ENCODE measurements at places on chromosomes 11 and 22.

DNA sequence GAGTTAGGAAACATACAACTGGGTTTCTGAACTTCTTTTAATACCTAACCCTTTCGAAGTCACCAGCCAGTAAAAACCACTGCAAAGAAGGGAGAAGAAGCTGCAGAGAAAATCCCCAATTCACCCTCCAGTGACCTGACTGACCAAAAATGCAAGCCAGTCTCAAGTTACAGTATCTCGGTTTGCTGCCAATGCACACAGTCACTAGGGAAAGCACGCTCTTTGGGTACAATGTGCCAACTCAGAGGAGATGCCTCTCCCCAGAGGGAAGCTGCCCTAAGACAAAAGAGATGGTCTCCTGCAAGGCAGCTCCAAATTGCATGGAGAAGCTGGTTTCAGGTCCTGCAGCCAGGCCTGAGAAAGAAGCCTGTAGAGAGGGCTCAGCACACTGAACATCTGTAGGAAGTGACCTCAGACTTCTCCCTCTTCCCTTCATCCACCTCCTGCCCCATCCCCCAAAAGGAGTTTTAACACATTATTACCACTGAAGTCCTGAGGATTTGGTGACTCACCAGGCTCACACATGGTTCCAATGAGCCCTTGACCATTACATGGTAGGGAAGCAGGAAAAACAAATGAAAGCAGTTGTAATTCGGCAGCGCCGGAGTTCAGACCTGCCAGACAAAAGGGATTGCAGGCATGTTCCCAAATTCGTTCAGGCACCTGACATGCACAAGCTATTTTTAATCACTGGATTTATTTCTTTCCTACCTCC, 90.1 kb downstream of the ETS1 start:
- no peak for DNase-seq

- no peak for DNase-seq
Measured at GRCh38 chr22:23858484-23858815, 775 bp downstream of the SLC2A11 start.

DNA sequence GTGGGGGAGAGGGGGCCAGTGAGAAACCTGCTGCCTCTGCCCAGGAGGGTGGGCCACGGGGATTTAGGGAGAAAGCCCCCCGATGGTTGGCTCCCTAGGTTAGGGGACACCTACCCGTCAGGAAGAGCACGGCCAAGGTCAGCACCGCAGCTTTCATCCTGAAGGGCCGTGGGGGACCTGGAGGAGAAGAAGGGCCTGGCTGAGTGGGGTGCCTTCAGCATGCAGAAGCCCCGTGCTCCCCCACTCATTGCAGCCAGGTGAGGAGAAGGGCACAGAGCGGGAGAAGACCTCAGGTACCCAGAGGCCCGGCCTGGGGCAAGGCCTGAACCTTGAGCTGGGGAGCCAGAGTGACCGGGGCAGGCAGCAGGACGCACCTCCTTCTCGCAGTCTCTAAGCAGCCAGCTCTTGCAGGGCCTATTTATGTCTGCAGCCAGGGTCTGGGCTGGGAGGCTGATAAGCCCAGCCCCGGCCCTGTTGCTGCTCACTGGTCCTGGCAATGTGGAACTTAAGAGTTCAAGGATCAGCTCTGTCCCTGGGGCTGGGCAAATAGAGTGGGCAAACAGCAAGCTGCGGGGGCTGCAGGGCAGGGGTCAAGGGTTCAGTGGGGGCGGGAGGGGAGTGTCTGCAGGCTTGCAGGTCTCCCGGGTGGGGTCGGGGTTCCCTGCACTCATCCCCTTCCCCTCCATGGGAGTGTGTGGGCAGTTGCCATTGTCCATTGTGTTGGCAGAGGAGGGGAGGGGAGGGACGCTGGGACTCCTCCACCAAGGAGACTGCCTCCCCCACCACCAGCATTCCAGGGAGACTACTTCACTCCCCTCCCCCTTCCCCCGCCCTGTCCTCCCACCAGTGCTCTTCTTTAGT, at the start of gene APOA1:
Gene APOA1 (minus strand): TSS at position 392 of the 861 bp plus-strand sequence. CDS start 235 bp downstream, at position 157.
- DNase-seq: no peak

DNA sequence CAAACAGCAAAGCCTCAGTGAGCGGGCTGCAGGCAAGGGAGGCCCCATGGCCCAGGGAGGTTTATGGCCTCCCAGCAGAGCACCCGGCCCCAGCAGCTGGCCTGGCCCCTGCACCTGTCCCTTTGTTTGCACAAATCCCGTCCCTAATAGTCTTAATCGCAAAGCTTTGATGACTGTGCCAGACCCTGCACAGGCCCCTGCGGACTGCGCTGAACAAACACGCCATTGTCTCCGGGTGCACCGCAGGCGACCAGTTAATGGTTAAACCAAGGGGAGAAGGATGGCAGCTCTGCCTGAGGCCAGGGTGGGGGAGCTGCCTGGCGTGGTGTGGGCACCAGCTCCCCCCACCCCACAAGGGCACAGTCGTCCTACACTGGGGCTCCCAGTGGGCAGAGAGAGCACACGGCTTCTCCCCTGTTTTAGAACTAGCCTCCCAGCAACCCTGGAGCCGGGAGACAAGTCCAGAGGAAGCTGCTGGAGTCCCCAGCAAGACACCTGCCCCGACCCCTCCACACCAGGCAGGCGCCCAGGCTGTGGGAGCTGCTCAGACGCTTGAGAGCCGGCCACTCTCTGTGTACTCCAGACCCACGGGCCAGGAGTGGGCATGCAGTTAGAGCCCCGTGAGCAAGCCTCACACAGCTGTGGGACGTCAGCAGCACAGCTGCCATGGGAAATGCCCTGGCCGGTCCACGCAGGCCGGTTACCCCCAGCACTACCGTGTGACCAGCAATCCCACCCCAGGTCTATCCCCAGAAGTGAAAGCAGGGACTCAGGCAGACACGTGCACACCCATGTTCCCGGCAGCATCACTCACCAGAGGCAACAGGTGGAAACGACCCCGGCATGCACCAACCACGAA, 39.7 kb upstream of the TH start:
- no peak for DNase-seq

DNA sequence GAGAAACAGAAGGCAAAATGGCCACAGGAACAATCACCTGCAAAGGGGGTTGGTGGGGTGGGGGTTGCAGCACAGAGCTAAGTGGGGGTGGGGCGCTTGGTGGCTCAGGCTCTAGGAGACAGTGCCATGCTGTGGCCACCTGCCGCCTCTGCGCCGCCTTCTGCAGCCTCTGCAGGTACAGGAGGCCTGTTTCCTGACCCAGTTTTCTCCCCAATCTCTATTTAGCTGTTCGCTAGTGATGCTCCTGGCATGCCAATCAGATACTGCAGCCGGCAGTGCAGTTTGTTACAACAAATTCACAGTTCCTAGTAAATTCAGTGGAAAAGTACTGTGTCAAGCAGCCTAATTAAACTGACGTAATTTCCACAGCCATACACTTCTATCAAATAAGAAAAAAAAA, 106.4 kb downstream of the SERGEF start:
- no peak for DNase-seq

- DNase-seq: no peak
Measured at GRCh38 chr11:12110714-12111548, 541 bp downstream of the MICAL2 start.

GRCh38 chr11:71284525-71285092, 32.2 kb upstream of the SHANK2 start:
- no peak for DNase-seq

DNA sequence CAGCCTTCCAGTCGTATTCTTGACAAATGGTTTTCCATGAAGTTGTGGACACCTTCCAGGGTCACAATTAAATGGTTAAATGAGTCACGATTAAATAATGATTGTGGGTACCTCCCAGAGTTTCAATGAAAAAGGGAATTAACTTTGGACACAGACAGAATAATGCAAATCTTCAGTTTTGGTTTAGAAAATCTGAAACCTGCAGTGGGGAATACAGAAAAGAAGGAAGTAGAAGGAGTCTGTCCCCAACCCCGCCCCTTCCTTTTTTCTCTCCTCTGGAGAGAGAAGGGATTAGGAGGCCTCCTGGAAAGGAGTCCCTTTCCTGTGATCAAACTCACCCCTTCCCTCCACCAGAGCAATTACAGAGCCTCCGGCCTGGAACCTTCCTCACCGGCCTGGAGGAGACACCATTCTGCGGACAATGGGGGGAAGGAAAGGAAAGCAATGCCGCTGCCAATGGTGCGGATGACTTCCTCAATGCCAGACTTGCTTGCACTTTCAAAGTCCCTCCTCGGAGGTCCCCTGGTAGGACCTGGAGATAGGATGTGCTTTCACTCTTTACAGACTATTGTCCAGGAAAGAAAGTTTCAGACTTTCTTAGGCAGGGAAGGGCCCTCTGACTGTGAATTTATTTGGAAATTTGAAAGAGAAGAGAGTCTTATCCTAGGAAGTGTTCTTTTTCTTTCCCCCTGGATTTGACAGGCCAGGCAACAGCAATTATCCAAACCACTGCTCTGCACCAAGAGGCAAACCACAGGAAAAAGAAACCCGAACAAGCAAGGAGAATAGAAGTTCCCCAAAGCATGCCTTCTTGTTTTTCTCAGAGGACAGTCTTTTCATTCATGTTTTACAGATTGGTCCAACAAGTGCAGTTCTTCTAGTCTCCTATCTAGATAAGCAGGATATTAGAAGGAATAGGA, 86.8 kb downstream of the PTPRJ start:
- no peak for DNase-seq

- DNase-seq: no peak
Measured at GRCh38 chr11:60763692-60764369, 7.2 kb downstream of the MS4A15 start.

GRCh38 chr11:44139565-44140330, 44.3 kb downstream of the EXT2 start:
- no peak for DNase-seq

DNA sequence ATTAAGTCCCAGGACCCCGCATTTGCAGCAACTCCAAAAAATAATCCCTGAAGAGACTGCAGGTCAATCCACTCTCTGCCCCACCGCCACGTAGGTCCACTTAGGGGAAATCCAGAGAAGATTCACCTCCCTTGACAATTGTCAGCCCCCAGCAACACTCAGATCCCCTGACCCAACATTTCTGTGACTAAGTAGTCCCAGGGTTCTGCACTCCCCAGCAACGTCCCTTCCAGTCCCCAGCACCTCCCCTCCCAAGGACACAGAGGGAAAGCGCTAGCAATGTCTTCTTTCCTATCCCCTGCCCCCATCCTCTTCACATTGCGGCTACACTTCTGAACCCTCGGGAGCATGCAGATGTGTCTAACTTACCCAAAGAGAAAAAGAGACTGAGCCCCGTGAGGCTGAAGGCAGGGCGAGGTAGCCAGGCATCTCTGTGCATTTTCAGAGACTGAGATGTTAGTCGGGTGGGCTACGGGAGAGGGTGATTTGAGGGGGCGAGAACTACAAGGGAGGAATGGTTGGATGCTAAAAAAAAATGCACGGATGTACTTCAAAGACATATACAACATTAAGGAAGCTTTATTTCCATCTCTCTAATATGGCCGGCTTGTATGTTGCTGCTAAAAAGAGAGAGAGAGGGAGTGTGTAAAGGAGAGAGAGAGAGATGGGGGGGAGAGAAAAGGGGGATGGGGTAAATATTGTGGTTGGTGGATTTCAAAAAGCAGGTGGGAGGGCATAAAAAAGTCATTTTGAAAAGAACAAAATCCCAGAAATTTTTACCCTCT, at the start of gene SCN2B:
Gene SCN2B (minus strand): TSS at position 647 of the 785 bp plus-strand sequence. CDS start 208 bp downstream, at position 439.
- DNase-seq: no peak

- no peak for DNase-seq
Measured at GRCh38 chr11:120183701-120184141, 27.1 kb upstream of the OAF start.
